ACHN (cell line): ENCODE measurements at places on chromosomes 13 and 19.
A peak's percentile ranks its signal among the peaks of the same experiment; 100 is the strongest.

DNA sequence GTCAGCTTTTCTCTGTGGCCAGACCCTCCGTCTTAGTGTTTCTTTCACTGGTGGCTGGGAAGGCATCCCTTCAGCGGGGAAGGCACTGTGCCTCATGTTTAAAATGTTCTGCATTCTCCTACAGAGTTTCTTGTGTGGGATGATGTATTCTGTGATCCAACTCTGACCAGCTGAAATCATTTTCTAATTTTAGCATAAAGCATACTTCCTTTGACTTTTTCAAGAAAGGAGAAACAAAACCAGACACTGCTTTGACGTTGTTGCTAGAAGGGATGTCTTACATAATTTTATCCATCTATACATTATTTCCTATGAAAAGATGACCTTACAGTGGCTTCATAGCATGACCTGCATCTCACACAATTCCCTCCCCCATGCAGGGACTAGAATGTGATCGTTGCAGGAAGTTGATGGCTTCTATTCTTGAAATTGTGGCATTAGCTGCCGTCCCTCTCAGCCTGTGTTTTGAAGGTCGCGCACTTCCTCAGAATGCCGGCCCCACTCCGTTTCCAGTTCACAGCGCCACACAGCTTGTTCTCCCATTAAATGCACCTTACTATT is 38.6 kb upstream of the TEX29 start:
- DNase-seq, result no peak

DNA sequence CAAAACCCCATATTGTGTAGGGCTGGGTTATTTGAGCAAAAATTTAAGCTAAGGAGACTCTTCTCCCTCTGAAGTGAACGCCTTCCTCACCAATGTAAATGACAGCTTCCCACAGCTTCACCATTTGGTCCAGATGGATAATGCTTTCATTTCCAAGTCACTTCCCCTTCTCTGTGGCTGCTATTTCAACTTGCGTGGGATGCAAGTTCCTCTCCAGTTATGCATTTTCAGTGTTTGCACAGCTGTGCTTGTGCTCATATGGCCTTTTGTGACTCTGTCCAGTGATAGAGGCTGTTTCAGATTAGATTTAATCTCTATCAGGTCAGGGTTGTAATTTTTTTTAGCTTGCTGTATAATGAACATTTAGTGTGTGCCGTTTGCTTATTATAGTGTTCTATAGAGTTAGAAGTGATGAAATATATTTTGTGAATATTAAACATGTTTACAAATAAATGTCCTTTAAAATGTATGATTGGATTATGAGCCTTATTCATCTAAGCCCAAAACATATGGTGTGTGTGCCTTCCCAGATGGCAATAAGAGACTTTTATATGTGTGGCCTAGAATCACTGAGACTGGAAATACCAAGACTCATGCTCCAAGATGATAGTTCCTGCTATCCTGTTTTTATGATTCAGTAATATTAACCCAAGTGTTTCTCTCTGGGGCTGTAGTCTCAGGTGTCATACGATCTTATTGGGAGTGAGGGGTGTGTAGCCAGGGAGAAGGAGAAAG is 86.6 kb downstream of the TNFRSF19 start:
- no peak for DNase-seq

DNA sequence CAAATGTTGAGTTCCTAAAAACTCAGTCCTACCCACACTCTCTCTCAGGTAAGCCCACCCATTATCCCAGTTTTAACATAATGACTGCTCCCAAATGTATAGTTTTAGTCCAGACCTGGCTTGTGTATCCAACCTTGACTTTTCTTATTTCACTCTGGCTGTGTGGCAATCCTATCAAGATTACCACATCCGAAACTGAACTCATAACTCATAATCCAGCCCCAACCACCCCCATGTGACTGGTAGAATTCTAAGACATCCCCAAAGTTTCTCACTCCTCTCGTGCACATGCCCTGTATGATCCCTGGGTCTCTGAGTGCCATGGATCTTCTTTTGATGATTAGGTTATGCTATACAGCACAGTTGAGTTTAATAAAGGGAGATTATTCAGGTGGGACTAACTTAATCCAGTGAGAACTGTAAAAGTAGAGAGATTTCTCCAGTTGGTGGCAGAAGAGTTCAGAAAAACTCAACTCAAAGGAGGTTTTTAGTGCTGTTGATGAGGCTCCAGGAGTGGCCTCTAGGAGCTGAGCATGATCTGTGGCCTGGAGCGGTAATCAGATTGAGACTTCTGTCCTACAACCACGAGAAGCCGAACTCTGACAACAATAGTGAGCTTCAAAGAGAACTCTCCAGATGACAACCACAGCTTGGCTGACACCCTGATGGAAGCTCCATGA is 413.4 kb downstream of the ZNF536 start:
- DNase-seq, result no peak

DNA sequence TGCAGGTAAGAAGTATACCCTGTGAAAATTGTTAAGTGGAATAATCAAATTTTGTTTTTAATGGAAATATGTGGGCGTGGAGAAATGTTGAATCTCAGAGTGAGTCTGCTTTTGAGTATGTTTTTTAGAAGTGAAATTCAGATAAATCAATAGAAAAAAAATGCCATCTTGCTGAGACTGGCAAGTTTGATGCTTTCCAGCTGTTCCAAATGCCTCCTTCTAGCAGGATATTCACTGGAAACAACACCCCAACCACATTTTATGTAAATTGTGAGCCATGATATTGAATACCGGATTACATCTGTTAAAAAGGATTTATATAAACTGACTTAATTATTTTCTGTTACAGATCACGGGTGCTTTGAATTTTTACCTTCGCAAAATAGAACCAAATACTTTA is 115.4 kb downstream of the ITGBL1 start:
- no peak for DNase-seq

- no peak for DNase-seq
These were observed 8.3 kb downstream of the STXBP2 start for GRCh38 chr19:7645163-7645562.

GRCh38 chr13:112896736-112897602 is 72.0 kb upstream of the MCF2L start:
- no peak for DNase-seq

DNA sequence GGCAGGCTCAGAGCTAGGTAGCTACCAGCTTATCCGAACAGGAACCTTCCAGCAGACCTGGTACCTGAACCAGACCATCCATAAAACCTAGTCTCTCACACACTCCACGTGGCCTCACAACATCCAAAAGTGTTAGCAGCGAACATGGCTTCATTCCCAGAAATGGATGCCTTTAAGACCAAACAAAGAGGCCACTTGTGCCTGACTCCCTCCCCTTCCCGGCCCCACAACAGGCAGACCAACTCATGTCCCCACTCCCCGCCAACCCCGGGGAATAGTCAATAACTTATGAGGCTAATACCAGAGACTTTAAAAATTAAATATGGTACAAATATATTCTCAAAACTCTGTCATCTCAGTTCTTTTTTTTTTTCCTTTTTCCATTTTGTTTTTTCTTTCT is 46.2 kb downstream of the ZNF557 start:
- no peak for DNase-seq

DNA sequence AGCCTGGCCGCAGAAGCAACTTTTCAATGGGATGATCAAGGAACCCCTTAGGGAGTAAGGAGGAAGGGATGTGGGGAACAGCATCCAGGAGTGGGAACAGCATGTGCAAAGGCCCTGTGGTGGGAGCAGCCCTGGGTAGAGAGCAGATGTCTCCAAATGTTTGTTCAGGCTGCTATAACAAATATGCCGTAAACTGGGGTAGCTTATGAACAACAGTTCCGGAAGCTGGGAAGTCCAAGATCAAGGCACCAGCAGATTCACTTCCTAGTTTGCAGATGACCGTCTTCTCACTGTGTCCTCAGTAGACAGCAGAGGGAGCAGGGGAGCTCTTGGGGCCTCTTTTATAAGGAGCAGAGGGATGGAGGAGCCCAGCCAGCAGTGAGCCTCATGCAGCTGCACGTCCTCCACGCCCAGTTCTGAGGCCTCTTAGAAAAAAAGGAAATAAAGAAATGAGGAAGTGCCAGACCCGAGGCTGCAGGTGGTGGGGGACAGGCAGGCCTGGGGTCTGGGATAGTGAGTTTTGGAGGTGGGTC is 4.2 kb upstream of the LRRC25 start:
- peak; percentile 88 for DNase-seq

DNA sequence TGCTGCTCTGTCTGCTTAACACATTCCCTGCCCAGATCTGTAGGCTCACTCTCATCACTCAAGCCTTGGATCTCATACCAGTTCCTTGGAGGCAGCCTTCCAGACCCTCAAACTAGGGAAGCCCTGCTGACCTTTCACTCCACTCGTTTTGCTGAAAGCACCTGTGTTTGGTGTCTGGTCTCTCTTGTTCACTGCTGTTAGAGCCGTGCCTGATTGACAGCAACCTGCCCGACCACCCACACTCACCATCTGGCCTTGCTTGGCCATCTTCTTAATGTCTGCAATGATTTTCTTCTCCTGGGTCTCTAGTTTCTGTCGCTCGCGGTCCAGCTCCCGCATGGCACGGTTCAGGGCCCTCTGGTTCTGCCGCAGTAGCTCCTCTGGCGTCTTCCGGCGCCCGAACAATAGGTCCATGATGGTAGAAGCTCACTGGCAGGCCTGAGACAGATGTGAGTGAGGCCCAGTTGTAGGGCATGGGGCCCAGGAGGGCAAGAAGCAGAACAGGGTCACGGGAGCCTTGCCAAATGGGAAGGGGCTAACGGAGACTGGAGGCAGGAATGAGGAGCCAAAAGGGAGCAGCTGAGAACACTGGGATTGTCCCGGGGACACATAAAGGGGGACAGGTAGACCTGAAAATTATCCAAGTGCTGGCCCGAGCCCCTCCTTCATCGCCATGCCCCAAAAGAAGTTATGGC is 959 bp downstream of the CHMP2A start:
- no peak for DNase-seq

DNA sequence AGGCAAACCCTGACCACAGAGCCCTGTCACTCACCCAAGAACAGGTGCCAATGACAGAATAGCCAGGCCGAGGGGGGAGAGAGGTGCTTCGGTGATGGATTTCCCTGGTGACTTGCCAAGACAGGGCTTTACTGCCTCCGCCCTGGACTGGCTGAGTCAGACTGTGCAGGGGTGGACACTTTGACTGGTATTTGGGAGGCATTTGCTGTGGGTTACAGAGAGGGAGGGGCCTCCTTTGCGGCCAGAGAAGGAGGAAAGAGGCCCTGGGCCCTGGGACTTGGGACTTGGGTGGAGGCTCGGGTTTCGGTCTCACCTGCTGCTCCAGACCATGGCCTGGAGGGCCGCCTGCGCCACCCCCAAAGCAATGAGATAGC is 4.6 kb upstream of the EPS8L1 start:
- peak; percentile 68 for DNase-seq

GRCh38 chr19:29927944-29928625 is 14.0 kb upstream of the URI1 start:
- no peak for DNase-seq

DNA sequence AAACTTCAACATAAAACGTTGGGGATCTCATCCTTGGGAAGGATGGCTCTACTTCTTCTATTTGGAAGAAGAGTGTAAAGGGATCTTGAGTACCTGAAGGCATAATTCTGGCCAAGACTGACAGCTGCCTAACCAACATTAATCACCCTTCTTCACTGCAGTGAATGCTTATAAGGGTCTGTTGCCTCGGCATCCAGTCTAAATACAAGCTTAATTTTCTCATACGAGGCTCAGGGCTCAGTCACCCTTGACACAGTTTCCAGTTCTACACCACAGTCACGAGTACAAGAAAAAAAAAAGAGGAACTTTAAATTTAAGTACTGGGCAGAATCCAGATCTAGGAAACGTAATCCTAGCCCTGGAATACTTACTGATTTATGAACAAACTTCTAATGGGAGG is 9.0 kb downstream of the FPR3 start:
- DNase-seq, result no peak
